ENCODE measurements at places on chromosomes 16 and 17.
A peak's percentile ranks its signal among the peaks of the same experiment; 100 is the strongest.

GRCh38 chr16:35221482-35222185 is 1762.2 kb downstream of the TP53TG3F start:
- DNase-seq = no peak

- DNase-seq = no peak
Measured at GRCh38 chr16:50166511-50167500, 13.7 kb downstream of the TENT4B start.

DNA sequence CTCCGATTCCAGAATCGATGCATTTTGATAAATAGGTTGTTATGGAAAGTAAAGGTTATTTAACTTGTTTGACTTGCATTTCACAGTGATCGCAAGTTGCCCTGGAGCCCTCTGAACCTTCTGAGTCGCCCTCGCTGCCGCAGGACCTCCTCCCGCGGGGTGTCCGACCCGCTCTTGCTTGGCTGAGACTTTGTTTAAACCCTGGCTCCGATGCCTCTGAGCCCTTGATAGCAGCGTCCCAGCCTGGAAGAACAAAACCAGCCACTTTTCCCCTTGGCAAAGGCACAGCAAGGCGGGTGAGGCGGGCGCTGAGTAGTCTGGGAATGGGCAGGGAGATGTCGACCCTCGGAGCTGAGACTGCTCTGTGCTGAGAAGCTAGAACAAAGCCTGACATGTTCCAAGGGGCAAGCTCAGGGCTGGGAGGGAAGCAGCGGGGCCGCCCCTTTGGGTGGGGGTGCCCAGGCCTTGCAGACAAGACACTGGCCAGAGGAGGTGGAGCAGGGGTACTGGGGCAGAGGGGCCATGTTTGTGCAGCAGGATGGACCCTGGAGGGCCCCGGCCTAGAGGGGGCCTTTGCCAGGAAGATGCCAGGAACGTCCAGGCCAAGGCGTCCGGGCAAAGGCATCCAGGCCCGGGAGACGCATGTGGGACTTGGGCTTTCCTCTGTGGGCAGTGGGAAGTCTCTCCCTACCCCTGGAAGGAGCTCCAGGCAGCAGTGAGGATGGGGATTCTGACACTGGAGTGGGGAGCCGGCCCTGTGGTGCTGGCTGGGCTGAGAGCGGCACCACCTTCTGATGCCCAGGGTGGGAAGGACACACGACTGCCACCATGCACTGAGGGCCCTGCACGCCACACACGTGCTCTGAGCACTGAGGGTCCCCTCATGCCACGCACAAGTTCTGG is 30.3 kb upstream of the CDH15 start:
- peak; percentile 43 for DNase-seq

DNA sequence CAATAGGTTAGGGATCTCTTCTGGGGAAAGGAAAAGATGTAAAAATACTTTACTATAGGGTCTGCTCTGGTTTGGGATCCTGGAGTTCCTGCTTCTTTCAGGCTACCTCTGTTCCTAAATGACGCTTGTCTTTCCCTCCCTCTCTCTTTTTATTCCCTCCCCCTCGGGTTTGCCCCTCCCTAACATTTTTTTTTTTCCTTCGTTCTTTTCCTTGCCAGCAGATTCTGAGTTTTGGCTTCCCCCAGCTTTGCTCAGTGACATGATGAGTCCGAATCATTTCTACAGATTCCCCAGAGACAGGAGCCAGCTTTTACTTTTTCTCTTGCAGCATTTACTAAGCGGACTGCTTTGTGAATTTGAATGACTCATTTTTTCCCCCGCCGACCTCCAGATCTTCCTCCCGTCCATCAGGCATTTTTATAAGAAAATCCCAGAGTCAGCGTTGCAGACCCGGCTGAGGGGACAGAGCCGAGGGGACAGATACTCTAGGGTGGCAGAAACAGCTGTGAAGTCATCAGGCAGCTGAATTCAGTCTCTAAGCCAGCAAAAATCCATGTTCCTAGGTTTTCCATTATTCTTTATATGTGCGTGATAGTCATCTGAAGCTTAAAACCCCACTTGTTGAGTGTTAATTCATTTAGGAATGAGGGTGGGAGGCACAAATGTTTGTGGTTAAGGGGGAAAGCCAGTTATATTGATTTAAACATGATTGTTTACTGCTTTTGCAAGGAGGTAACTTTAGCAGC is at the start of gene TMEM100:
Gene TMEM100 (minus strand): TSS at position 123 of the 746 bp plus-strand sequence. CDS start 1,794 bp downstream, outside the sequence.
- DNase-seq = no peak

DNA sequence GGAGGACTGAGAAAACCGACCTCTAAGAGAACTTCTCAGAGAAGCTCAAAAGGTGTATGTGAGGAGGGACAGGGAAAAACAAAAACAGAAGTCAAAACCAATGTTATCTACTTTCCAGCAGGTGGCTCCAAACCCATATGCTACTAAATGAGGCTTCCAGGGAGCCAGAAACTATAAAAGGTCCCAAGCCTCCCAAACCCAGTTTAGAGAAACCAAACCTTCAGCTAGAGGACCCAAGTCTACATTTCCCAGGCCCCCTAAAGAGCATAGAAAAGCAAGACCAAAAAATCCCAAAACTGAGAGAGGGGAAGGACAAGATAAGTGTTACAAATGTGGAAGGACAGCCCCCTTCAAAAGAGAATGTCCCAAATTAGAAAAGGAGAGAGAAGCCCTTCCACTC is 3.7 kb downstream of the HPR start:
- DNase-seq = no peak

- DNase-seq = no peak
Measured at GRCh38 chr16:88430524-88431446, 22.3 kb upstream of the ZFPM1 start.

DNA sequence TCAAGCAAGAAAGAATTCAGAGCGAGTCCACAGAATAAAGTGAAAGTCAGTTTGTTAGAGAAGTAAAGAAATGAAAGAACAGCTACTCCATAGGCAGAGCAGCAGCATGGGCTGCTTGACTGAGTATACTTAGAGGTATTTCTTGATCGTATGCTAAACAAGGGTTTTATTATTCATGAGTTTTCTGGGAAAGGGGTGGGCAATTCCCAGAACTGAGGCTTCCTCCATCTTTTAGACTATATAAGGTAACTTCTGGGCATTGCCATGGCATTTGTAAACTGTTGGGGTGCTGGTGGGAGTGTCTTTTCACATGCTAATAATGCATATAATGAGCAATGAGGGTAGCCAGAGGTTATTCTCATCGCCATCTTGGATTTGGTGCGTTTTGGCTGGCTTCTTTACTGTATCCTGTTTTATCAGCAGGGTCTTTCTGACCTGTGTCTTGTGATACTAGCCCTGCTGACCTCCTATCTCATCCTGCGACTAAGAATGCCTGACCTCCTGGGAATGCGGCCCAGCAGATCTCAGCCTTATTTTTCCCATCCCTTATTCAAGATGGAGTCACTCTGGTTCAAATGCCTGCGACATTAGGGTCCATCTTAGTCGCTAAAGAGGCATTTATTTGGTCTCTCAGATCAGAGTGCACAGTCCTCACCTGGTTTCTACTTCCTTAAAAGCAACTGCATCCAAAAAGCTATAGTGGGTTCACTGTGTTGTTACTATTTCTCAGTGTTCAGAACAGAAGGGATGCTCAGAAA is 100.6 kb upstream of the CACNG5 start:
- DNase-seq = no peak

GRCh38 chr17:28908640-28909167 is 5.8 kb upstream of the DHRS13 start:
- no peak for DNase-seq

GRCh38 chr17:304461-304860 is 48.1 kb downstream of the RPH3AL start:
- DNase-seq = no peak

DNA sequence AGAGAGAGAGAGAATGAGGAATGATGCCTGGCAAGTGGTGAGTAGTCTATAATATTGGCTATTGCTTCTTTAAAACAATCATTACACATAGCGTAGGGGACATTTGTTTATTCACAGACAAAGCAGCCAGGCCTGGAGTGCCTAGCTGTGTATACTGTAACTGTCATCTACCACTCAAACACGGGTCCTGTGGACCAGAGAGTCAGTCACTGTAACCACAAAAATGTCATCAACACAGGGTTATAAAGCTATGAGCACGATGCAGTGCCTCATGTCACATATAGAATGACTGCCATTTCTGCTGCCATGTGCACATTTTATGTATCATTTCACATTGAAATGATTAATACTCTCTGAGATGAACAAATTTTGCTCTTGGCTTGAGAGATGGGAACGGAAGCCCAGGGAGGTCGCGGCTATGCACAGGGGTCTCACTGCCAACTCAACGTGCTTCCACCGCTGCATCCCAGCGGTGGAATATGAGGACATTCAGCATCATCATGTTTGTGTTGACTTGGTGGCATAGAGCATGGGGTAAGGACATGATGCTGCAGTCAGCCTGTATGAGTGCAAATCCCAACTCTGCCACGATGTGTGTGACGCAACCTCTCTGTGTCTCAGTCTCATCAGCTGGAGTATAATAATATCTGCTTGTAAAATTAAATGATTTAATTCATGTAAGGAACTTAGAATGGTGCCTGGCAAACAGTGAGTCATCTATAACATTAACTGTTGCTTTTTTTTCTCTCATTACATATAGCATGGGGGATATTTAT is 3.3 kb downstream of the MT1H start:
- no peak for DNase-seq

DNA sequence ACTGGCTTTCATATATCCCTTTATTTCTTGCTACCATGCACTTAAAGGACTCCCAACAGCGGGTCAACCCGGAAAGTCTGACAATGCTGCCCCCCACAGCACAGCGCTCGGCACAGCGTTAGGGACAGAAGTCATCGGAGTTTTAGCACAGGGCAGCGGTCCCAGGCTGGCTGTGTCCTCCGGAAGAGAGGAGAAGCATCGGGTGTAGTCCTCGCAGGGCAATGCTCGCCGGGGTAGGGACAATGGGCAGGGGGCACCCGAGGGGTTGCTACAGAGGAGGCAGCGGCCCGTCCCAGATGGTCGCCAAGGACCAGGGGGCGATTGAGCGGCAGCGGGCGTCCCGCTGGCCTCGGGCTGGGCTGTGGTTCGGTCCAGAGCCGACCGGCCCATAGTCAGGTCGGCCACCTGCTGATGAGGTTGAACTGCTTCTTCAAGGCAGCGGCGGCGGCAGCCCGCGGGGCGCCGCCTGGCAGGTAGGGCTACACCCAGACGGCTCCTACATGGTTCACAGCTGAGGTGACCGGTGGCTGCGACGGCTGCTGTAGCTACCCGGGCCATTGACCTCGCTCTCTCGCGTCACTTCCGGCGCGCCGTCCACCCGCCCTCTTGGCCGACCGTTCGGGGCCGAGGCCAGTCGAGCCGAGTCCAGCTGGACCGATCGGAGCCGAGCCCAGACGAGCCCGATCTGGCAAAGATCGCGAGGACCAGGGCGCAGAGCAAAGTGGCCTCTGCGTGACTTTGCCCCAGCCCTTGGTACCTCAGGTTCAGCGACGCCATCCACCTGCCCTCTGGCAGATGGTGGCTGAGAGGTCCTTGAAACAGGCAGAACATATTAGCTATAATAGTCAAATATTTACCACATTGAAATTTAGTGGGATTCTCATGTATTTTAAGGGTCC is 4.7 kb upstream of the LCMT1 start:
- DNase-seq = peak; percentile 97

GRCh38 chr17:50199211-50199802 is 2.1 kb downstream of the COL1A1 start:
- DNase-seq = no peak

DNA sequence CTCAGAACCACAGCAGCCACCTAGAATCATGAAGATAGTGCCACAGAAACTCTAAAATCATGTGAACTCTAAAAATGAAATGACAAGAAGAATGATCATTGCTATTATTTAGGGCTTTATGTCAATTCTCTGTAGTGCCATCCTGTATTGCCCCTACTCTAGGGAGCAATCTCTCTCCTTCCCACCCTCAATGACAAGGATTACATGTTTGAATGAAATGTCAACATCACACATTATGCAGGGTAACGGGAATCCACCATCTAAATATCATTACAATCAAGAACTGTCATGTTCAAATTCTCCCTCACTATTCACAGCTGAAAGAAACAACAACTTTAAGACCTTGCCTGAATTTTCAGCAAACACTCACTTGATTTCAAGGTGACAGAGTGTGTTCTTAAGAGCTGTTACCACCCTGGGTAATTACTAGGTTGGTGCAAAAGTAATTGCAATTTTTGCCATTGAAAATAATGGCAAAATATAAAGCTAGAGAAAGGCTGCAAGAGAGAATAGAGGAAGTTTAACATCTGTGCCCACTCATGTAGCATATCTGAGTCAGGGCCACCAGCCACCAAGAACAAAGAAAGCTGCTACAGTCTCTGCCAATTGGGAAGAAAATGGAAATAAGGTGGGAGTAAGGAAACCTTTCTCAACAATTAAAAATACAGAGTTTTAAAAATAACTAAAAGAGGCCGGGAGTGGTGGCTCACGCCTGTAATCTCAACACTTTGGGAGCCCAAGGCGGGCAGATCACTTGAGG is 112.8 kb upstream of the PSMD7 start:
- DNase-seq = no peak

DNA sequence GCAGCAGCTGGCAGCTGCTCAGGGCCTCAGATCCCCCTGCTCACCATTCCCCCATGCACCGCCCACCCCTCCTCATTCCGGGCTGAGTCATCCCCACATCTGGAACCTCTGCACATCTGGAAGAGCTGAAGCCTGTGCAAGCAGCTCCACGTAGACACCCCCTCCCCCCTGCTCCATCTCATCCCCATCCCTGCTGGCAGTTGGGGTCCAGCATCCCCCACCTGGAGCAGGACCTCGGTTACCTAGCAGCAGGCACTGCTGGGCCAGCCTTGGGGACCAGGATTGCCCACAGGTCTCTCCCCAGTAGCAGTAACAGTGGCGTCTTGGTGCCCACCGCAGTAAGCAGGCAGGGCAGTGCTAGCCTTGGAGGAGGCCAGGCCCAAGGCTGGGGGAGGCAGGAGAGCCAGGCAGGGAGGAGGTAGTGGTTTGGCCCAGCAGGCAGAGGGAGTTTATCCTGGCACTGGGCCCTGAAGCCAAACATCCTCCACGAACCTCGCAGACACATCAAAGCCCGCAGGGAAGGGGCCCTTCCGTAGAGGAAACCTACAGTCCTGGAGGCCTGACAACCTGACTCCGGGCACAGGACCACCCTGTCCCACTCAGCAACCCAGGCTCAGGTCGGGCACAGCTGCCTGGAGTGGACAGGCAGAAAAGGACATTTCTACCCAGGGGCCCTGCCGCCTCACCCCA is 7.7 kb upstream of the TMEM92 start:
- DNase-seq = no peak

GRCh38 chr16:46882940-46883307 is 1.2 kb upstream of the GPT2 start:
- DNase-seq = no peak

DNA sequence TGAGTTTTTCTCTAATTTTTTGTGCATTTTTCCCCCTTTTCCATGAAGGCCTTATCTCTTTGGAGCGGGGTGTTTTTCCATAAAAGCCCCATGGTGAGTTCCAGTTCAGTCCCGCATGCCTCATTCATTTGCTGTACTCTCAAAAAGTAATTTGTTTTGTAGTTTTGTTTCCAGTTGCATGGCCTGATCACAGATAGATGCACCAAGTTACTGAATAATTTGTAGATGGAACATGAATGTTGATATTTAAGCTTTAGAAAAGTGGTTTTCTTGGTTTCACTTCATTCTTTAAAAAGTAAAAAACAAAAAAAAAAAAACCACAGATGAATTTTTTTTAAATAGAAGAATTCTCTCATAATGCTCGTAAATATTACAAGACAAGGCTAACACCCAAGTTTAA is 349.2 kb downstream of the BCAS3 start:
- no peak for DNase-seq

- DNase-seq = no peak
Measured at GRCh38 chr17:78044280-78044835, 84.2 kb downstream of the TMC6 start.

Data from pancreas (tissue), 10 donors.